ENCODE measurements at places on chromosomes 3 and 15.

GRCh38 chr3:15796771-15797641, 773 bp downstream of the ANKRD28 start:
- peak; percentile 57 for DNase-seq

DNA sequence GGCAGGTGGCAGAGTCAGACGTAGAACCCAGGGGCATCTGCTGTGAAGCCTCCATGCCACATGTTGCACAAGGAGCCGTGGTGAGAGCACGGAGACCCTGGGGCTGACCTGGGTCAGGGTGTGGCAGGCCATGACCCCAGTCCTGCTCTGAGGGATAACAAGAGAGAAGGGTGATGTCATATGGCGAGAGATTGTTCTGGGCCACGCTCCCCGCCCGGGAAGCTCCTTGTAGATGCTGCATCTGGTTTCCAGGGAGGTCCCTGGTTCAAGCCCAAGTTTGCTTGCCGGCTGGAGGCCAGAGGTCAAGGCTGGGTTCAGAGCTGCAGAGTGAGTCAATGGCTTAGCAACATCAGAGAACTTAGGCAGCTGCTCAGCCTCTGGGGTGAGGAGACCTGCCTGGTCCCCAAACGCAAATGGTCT, 17.3 kb downstream of the FGD5 start:
- no peak for DNase-seq

DNA sequence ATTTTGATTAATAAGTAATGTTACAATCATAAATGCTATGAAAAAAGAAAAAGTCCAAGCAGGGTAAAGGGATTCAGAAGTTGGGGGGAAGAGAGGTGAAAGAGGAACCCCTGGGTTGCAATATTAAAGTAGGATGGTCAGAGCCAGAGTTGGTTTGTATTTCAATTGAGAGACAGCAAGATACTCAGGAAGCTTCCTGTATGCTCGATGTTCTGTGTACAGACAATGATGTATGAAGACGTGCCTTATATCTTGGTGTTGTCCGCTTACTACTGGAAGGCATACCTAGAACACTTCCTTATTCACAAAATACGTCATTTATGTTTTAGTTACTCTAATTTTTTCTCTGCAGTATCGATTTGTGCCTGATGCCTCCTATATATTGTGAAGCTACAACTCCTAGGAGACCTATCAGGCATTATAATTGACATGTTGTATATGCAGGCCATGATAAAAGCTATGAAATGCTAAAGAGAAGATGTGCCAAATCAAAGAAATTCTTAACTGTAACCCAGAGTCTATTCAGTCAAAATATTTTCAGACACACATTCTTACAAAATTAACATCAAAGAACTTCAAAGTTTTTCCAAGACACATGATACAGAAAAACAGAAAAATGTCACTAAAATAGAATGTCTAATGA, 87.5 kb downstream of the TBL1XR1 start:
- DNase-seq: no peak

DNA sequence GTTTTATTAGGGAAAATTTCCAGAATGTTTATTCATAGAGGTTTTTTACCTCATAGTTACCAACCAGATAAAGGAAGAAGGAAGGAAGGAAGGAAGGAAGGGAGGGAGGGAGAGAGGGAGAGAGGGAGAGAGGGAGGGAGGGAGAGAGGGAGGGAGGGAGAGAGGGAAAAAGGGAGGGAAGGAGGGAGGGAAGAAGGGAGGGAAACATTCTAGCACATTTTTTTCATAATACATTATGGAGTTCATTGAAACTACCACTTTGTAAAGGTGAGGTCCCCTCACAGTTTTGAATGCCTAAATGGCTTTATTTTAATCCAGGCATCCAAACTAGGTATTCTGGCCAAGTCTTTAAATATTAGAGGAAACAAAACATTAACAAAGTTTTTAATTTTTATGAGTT, 1049.1 kb downstream of the ROBO1 start:
- no peak for DNase-seq

DNA sequence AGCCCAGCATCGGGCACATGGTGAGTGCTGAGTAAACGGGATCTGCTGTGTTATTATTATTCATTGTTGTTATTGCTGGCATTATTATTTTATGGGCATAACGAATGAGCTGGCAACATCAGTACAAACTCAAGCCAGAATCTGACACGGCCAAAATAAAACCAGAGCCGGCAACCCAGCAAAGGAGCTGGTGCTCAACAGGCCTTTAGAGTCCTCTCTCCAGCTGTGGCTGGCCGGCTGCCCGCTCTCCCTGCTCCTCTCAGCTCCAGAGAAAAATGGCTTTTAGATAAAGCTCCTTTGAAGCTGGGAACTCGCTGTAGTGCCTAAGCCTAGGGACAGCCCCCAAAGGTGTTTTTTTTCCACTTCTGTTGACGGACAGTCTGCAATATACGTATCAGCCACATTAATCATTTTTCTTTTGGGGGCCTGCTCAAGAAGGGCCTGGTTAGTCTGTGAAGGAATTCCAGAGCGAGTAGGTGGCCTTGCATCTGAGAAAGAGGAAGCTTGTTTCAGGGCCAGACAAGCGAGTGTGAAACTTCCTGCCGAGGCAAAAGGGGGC, 193.9 kb upstream of the UBE2E1 start:
- DNase-seq: peak; percentile 33

DNA sequence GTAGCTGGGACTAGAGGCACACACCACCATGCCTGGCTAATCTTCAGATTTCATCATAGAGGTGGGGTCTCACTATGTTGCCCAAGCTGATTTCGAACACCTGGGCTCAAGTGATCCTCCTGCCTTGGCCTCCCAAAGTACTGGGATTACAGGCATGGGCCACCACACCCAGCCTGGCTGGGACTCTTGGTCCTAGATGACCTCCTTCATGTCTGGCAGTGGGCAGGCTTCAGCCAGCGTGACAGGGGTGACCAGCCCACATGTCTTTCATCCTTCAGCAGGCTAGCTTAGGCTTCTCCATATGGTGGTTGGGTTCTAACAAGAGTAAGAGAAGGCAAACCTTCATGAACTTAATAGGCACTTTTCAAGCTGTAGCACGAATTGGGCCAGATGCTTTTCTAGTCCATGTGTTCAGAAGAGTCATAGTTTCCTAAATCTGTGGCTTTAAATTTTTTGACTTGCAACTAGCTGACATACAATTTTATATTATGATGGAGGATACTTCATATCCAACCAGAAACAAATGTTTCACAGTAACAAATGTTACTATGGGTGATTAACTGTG, 7.6 kb downstream of the GPD1L start:
- DNase-seq: no peak

- no peak for DNase-seq
Measured at GRCh38 chr15:98543237-98543636, 105.1 kb upstream of the IGF1R start.

DNA sequence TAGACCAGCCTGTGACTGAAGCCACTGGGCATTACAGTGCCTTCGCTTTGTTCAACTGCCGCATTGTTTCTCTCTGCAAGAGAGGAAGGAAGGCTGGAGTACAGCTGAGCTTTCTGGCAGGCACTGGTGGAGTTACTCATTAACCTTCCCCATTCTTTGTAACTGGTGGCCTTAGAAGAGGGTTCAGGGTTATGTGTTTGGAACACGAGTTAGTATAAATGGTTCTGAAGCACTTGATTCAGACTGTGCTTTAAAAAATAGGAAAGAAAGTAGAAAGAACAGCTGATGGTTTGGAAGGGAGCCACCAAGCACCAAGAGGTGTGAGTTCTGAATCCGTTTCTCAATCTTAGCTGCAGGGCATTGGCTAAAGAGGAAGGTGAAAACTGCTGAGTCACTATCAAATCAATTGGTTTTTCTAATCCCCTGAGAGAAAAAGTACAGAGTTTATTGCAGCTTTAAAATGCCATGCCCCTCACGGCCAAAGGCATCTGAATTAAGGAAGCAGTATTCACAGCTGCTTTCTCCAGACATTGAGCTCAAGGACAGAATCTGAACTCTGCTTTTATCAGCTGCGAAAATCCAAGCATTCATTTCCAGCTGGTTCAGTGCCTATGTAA, 3.6 kb downstream of the HGD start:
- DNase-seq: peak; percentile 90

- no peak for DNase-seq
Measured at GRCh38 chr3:141427764-141428163, 59.1 kb upstream of the RASA2 start.

DNA sequence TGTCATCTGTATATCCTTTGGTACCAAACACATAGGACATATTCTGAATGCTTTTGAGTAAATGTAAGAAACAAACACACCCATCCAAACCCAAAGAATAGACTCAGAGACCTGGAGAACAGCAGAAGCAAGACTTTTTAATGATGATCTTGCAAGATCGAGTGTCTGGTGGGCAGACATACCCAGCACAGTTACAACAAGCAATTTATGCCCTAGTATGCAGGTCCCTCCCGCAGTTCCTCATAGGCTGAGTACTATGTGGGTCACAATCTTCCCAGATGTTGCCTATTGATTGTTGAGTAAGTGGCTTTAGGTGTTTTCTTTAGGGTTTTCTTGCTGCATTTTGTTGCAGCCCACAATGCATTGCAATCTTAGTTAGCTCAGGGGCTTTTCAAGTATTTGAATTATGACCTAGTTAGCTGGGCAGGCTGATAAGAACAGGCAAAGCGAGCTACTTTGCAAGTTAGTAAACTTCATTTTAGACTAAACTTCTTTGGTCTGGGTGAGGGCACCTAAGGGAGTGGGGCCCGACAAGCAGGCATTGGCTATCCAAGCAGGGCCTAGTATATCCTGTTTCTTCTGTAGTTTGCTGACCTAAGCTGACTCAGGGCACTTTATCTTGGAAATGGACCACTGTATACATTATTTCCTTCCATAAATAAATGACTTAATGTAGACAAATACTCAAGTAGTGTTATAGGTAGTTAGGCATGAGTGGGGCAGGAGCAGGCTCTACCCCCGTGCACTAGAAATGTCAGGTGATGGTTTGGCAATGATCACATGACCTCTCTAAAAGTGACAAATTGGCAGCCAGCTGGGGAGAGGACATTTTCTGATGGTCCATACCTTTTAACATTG, 87.3 kb upstream of the LIPC start:
- DNase-seq: no peak

DNA sequence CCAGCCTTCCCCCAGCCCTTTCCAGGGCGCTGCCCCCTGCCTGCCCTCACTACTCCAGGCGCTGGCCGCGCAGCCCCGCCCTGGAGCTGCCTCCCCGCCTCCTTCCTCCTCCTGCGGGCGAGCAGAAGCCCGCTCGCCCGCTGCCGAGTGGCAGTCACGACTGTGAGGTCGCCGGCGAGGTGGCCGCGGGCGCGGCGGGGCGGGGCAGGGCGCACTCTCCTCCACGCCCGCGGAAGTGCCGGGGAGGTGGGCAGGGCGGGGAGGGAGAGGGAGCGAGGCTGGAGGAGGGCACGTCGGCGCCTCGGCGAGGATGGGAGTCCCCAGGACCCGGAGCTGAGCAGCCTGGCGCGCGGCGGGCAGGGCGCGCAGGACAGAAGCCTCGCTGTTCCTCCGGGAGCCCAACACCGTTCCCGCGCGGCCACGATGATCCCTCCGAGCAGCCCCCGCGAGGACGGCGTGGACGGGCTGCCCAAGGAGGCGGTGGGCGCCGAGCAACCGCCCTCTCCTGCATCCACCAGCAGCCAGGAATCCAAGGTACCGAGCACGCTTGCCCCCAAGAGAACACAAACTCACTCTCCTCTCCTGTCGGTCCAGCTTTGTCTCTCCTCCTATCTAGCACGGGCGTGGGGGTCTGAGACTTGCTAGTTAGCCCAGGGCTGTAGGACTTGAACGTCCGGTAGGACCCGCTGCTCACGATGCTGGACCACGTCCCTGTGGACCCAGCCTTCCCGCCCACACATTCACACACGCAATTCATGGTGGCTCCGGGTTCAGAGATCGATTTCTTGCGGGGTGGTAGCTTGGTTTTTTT, at the start of gene STAC:
Gene STAC (plus strand): TSS at position 284 of the 811 bp plus-strand sequence. CDS start 140 bp downstream, at position 424.
- no peak for DNase-seq

DNA sequence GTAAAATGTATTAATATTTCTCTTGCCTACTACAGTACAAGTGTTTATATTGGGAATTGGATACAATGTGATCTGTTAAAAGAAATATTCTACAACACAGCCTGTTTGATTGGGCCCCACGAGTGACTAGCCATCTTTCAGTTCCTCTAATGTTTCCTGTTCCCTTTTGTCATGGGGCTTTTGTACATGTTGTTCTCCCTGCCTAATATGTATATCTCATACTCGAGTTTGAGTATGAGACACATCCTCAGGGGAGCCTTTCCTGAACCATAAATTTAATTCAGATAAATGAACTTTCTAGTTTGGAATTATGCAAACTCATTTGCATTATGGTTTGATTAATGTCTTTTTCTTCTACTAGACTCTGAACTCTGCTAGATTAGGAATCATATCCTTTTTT, 65.5 kb downstream of the MEF2A start:
- no peak for DNase-seq

DNA sequence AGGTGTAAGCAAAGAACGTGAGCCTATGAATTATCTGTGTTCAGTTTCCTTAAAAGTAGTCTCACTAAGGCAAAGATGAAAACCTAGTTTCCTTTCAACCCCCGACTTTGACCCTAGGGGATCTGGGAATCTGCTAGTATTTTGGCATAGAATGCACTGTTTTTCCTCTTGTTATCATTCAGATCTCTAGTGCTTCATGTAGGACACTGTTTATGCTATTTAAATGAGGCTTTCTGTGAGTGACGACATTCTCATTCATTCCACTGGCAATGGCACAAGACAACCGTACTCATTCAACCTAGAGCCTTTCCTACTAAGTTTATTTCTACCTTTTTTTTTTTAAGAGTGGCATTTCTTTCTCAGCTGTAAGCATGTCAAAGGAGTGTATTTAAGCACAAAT, 67.0 kb downstream of the CHAC1 start:
- no peak for DNase-seq

DNA sequence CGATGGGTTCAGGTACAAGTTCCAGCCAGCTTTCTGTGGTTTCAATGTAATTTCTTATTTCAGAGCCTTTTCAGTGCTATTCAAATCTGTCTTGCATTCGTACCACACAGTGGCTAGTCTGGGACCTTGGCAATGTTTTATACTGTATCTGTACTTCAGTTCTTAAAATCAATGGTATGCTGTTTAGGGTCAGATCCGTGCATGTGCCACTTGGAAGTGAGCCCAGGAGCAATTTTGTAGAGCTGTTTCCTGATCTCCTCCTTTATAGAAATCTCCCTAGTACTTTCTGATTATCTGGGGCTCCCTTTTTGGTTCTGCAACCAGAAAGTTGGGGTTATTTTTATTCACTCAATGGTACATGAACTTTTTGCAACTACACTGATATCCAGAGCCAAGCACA, 59.5 kb upstream of the NDUFB4 start:
- DNase-seq: no peak

DNA sequence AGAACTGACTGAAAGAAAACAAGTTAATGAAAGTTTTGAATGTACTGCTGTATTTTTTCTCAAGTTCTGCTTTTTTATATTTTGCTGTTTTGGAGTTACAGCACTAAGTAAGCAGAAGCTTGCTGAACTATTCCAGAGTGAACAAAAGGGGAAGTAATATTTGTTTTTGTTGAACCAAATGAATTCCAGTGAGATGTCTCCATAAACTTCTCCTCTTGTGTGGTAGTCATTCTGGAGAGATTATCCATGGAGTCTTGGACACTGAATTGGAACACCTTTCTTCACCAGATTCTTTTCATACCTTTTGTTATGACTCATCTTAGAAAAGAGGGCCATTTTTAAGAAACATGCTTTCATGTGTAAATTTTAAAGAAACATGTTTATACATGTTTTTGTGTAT, 8.8 kb downstream of the ANKUB1 start:
- DNase-seq: peak; percentile 48
